Peyer's patch (tissue), 4 donors: ENCODE measurements at places on chromosomes 4 and X. TPM values are rescaled to one million over a fixed set of nuclear protein-coding genes. Genes with fewer than 3 reads are reported as not detected.

DNA sequence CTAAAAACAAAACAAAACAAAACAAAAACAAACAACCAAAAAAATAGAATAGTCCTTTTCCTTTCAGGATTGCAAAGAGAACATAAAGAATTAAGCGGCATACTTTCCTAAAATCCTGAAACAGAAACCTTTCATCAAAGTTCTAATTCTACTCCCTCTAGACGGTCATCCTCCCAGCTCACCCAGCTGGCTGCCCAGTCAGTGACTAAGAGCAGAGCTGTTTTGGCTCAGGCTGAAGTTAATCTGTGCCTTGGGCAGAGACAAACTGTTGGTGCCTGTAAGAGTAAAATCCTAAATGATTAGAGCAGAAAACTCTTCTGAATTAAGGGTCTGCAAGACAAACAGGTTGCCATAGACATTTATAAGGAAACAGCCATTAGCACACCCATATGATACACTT lies 17.6 kb upstream of the WAS start:
- H3K27me3 ChIP-seq, result no peaks in the 10 kb centered on the region
- no peaks in the 10 kb centered on the region for H3K36me3 ChIP-seq
- DNase-seq, result no peak
- no peaks in the 10 kb centered on the region for H3K4me1 ChIP-seq
- no peak overlapping the region for H3K27ac ChIP-seq

DNA sequence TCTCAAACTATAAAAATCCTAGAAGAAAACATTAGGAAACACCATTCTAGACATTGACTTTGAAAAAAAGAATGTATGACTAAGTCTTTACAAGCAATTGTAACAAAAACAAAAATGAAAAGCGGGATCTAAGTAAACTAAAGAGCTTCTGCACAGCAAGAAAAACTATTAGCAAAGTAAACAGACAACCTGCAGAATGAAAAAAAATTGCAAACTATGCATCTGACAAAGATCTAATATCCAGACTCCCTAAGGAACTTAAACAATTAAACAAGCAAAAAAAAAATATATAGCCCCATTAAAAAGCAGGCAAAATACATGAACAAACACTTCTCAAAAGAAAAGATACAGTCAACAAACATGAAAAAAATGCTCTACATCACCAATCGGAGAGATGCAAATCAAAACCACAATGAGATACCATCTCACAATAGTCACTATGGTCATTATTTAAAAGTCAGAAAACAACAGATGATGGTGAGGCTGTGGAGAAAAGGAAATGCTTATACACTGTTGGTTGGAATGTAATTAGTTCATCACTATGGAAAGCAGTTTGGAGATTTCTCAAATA lies 168.1 kb downstream of the EPHA5 start:
- H3K4me3 ChIP-seq, result no peak overlapping the region
- H3K36me3 ChIP-seq, result no peaks in the 10 kb centered on the region
- no peak overlapping the region for H3K27ac ChIP-seq
- DNase-seq, result no peak

DNA sequence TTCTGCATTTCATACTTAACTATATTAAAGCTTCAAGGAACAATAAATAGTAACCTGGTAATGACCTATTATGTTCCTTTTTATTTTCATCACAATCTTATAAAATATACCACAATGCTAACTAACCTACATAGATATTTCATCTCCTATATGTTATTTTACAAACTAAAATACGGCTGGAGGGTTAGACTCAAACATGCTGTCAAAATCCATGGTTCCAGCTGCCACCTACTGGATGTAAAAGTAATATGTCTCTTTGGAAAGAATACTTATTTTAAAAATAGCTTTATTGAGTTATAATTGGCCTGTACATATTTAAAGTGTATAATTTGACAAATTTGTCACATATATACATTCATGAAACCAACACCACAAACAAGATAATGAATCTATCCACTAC lies 15.0 kb downstream of the RGN start:
- no peaks in the 10 kb centered on the region for H3K27me3 ChIP-seq
- no peak overlapping the region for H3K27ac ChIP-seq
- no peak overlapping the region for H3K4me3 ChIP-seq
- no peak for DNase-seq
- no peaks in the 10 kb centered on the region for H3K4me1 ChIP-seq

DNA sequence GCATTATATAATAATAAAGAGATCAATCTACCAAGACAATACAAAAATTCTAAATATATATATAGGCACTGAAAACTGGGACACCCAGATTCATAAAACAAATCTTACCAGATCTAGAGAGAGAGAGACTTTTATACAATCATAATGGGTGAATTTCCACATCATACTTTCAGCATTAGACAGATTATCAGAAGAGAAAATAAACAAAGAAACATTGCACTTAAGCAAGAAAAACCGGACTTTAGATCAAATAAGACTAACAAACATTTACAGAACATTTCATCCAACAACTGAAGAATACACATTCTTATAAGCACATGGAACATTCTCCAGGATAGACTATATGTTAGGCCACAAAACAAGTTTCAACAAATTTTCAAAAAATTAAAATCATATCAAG lies 245.1 kb downstream of the INPP4B start:
- no peak for DNase-seq
- no peaks in the 10 kb centered on the region for H3K4me1 ChIP-seq
- no peak overlapping the region for H3K27ac ChIP-seq
- H3K4me3 ChIP-seq, result no peak overlapping the region

- no peaks in the 10 kb centered on the region for H3K27me3 ChIP-seq
- H3K4me3 ChIP-seq, result no peak overlapping the region
- H3K4me1 ChIP-seq, result no peaks in the 10 kb centered on the region
- H3K27ac ChIP-seq, result no peak overlapping the region
- H3K36me3 ChIP-seq, result peaks cover 3% of the 10 kb centered on the region
These were observed 73.8 kb downstream of the MTMR1 start for GRCh38 chrX:150767045-150767395.

DNA sequence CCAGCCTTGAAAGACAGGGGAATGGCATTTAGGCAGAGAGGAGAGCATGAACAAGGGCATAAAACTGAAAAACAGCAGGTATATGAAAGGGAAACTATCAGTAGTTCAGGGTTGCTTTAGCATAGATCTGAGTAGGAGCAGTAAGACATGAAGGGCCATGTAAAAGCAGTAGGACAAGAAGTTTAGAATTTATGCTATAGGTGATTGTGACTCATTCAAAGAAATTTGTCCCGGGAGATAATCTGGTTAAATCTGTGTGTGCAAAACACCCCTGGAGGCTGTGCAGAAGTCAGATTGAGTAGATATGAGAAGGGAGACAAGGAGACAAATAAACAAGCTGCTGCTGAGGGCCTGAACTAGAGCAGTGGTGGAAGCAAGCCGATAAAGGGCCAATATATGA lies 109.1 kb upstream of the BMP3 start:
- H3K27ac ChIP-seq, result no peak overlapping the region
- H3K36me3 ChIP-seq, result no peaks in the 10 kb centered on the region
- H3K27me3 ChIP-seq, result no peaks in the 10 kb centered on the region
- no peak overlapping the region for H3K4me3 ChIP-seq

DNA sequence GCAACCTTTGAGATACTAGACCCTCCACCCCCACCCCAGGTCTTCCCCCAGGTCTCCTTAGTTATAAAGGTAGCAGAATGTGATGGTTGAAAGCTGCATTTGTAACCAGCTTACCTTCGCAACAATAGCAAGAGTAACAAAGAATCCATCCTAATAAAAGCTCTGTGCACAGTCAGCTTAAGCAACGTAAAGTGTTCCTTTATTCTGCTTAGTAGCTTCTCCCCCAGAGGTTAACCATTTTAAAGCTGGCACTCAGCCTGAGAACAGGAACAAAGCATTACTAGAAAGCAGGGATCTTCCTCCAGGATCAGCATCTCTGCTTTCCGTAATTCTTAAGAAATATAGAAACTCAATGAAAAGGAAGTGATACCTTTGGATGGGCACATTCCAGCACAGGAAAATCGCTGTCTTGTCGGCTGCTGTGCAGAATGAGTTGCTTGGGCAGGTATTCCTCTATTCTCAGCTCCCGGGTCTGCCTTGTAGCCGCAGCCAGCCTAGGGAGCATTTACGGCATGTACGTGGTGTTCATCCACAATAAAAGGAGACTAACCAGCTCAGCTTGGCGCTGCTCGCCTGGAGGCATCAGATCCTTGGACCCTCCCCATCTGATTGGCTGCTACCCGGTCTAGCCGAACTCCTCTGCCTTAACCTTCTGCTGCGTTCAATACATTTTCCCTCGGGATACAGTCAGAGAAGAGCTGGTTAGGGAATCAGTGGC lies 113.0 kb upstream of the TLR3 start:
- no peaks in the 10 kb centered on the region for H3K36me3 ChIP-seq
- DNase-seq, result no peak
- no peak overlapping the region for H3K27ac ChIP-seq
- no peaks in the 10 kb centered on the region for H3K27me3 ChIP-seq

Gene GYG2
- 3.3 TPM for total RNA-seq

DNA sequence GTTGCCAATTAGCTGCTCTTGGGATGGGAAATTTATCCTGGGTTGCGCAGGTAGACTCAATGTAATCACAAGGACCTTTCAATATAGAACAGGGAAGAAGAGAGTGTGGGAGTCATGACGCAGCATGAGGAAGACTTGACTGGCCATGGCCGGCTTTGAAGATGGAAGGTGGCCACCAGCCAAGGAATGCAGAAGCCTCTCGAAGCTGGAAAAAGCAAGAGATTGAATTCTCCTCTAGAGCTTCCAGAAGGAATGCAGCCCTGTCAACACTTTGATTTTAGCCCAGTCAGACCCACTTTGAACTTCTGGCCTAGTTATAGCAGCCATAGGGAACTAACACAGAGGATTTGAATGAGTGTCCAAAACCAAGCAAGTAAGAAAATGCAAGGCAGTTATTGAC lies 14.7 kb upstream of the SH3KBP1 start:
- no peaks in the 10 kb centered on the region for H3K36me3 ChIP-seq
- H3K4me3 ChIP-seq, result no peak overlapping the region
- no peaks in the 10 kb centered on the region for H3K27me3 ChIP-seq
- DNase-seq, result no peak

Gene RNF150
- total RNA-seq, result 9.9 TPM

DNA sequence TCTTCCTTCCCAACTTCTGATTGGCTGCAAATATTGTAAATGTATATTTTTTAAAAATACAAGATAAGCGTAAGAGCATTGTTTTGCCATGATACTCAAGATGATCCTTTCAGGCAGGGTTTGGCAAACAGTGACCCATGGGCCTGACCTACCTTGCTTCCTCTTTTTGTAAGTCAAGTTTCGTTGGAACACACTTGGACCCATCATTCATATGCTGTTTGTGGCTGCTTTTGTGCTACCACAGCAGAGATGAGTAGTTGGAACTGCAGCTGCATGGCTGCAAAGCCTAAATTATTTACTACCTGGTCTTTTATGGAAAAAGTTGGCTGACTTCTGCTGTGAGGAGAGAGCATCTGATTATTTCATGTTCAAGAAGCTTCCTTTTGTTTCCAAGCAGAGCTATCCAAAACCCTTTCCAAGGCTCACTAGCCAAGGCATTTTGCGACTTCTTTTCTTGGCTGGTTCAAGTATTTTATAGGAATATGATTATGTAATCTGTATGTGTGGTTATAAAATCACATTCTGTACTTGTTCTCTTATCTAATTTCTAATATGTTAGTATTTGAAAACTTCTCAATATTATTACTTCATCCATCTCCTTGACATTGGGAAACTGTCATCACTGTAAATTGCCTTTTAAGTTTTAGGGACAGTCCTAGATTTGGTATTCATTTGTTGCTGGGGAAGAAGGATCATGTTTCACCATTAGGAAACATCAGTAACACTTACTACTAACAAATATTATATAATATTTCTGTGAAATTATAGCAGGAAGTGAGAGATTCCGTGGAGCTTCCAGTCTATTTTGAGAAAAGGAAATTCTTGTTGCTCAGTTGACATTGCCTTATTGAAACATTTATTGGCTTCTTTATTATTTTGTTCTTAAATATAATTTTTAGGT lies 109.2 kb downstream of the ARHGAP10 start:
- no peak overlapping the region for H3K4me3 ChIP-seq
- no peaks in the 10 kb centered on the region for H3K36me3 ChIP-seq

GRCh38 chr4:106160560-106160959 lies 155.4 kb downstream of the TBCK start:
- DNase-seq, result no peak
- H3K4me1 ChIP-seq, result no peaks in the 10 kb centered on the region
- no peak overlapping the region for H3K27ac ChIP-seq
- no peak overlapping the region for H3K4me3 ChIP-seq
- H3K36me3 ChIP-seq, result no peaks in the 10 kb centered on the region

Gene GLRA3
- not detected for total RNA-seq

GRCh38 chr4:75087865-75088264 lies 154.9 kb downstream of the PARM1 start:
- no peak overlapping the region for H3K27ac ChIP-seq
- no peak overlapping the region for H3K4me3 ChIP-seq
- H3K4me1 ChIP-seq, result no peaks in the 10 kb centered on the region
- DNase-seq, result no peak
- H3K27me3 ChIP-seq, result no peaks in the 10 kb centered on the region

GRCh38 chr4:154743683-154744340 lies at the start of gene LRAT:
Gene LRAT (plus strand): TSS chr4:154744000. CDS start chr4:154744327, 327 bp downstream.
- no peak for DNase-seq
- no peaks in the 10 kb centered on the region for H3K36me3 ChIP-seq
- H3K4me1 ChIP-seq, result peaks cover 20% of the 10 kb centered on the region
- H3K27me3 ChIP-seq, result no peaks in the 10 kb centered on the region
- peak within 1 kb of the TSS; percentile 33 for H3K4me3 ChIP-seq

Gene SPON2
- total RNA-seq, result 64.3 TPM

Gene TASL
- total RNA-seq, result not detected

DNA sequence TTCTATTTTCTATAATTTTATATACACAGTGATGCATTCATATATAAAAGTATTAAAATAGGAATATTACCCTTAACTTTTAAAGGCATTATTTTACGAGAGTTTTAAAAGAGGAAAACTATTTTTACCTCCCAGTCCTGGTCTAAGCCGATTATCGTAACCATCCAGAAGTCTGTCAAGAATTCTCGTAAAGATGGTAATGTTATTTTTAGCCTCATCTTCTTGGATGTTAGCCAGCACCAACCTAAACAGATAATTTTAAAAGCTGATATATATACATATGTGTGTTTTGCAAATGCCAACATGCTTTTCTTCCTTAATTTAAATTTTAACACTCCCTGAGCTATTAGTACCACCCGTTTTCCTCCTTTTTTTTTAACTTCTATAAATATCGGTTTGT lies 4.0 kb downstream of the GABRA2 start:
- DNase-seq, result no peak
- H3K36me3 ChIP-seq, result no peaks in the 10 kb centered on the region
- no peak overlapping the region for H3K4me3 ChIP-seq

Gene RPL10
- 1,992 TPM for total RNA-seq

Gene SOWAHB
- 30.8 TPM for total RNA-seq

GRCh38 chr4:56283375-56283774 lies 103.9 kb downstream of the AASDH start:
- no peak overlapping the region for H3K4me3 ChIP-seq
- no peak overlapping the region for H3K27ac ChIP-seq
- H3K4me1 ChIP-seq, result peaks cover 24% of the 10 kb centered on the region
- no peaks in the 10 kb centered on the region for H3K36me3 ChIP-seq
- no peaks in the 10 kb centered on the region for H3K27me3 ChIP-seq

GRCh38 chr4:7354927-7355326 lies 79.8 kb downstream of the PSAPL1 start:
- no peak overlapping the region for H3K4me3 ChIP-seq
- H3K27me3 ChIP-seq, result no peaks in the 10 kb centered on the region
- DNase-seq, result no peak
- H3K27ac ChIP-seq, result no peak overlapping the region
- H3K36me3 ChIP-seq, result no peaks in the 10 kb centered on the region
- H3K4me1 ChIP-seq, result no peaks in the 10 kb centered on the region
